ENCODE measurements at places on chromosomes 3 and 15. TPM values are rescaled to one million over a fixed set of nuclear protein-coding genes. Genes with fewer than 3 reads are reported as not detected.
A peak's percentile ranks its signal among the peaks of the same experiment; 100 is the strongest.

CCDC80 gene
- 171 TPM for total RNA-seq

KIF7 gene
- 2.4 TPM for total RNA-seq

GRCh38 chr3:134650431-134651346 is at the start of gene KY:
KY (minus strand) TSS chr3:134651022; CDS start chr3:134650960, 62 bp downstream.
- peak within 1 kb of the TSS; percentile 70 for H3K4me3 ChIP-seq
- H3K27me3 ChIP-seq: peaks cover 20% of the 10 kb centered on the region
- peaks cover 53% of the 10 kb centered on the region for H3K4me1 ChIP-seq
- H3K36me3 ChIP-seq: peaks cover 4% of the 10 kb centered on the region
- peak; percentile 59 for DNase-seq

DNA sequence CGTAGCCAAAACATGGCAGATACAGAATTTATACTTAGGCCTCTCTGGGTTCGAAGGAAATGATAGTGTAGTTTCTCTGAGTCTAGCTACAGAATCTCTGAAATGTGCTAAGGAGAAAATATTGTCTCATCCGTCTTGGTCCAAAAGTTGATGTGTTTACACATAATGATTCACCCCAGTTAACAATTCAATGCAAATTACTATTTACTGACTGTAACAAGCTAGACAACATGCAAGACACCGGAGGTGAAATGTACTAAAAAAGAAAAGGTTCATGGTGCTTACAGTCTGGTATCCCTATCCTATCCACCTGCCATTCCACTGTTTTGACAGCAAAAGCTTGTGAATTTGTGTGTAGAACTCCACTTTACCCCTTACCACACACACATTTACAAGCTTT is 146.8 kb downstream of the SUCLG2 start:
- no peak overlapping the region for H3K4me3 ChIP-seq
- peaks cover 29% of the 10 kb centered on the region for H3K36me3 ChIP-seq
- DNase-seq: no peak
- H3K27me3 ChIP-seq: no peaks in the 10 kb centered on the region
- no peak overlapping the region for H3K27ac ChIP-seq

- H3K4me3 ChIP-seq: no peak overlapping the region
- no peaks in the 10 kb centered on the region for H3K36me3 ChIP-seq
- no peaks in the 10 kb centered on the region for H3K4me1 ChIP-seq
- no peaks in the 10 kb centered on the region for H3K27me3 ChIP-seq
Observed at GRCh38 chr3:122299872-122300460, 25.1 kb upstream of the CSTA start.

Data from left ventricle myocardium inferior (tissue), 1 donor.